ENCODE measurements at places on chromosomes 1 and 21. TPM values are rescaled to one million over a fixed set of nuclear protein-coding genes. Genes with fewer than 3 reads are reported as not detected.

DNA sequence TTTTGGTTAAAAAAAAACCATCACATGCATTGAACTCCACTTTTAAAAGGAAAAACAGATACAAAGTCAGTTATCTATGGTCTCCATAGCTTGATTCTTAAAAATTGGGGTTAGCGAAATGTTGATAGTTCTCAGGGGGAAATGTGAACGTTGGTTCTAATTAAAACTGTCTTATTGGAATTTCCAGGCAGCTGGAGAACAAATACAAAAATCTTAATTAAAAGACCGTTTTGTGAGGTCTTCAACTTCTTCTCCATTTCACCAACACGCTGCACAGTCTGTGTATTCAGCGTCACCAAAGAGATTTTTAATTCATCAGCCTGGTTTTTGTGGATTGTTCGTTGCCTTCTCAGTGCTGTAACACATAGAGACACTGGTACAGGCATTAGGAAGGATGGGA, 99.3 kb upstream of the COA6 start:
- no peak for DNase-seq

DNA sequence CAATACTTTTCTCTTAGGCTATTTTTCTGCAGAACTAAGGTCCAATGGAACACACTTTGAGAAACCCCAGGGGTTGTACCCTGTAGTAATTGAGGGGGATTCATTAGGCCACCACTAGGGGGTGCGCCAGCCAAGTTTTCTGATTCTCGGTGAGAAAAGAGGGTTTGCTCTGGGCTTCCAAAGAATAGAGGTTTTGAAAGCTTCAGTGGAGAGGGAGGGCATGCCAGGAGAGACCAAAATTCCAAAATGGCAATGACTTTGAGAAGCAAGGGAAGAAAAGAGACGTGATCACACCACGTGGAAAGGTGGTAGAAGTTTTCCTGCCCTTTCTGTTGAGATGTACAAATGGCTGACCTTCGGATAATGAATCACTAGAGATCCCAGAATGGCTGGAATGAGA, 323.3 kb downstream of the RPS6KC1 start:
- DNase-seq: peak; percentile 41

The CFHR5 gene
- polyA plus RNA-seq: not detected

GRCh38 chr21:42834726-42835191, 44.6 kb downstream of the WDR4 start:
- no peak for DNase-seq

- no peak for DNase-seq
Measured at GRCh38 chr1:200154069-200154767, 126.7 kb downstream of the NR5A2 start.

DNA sequence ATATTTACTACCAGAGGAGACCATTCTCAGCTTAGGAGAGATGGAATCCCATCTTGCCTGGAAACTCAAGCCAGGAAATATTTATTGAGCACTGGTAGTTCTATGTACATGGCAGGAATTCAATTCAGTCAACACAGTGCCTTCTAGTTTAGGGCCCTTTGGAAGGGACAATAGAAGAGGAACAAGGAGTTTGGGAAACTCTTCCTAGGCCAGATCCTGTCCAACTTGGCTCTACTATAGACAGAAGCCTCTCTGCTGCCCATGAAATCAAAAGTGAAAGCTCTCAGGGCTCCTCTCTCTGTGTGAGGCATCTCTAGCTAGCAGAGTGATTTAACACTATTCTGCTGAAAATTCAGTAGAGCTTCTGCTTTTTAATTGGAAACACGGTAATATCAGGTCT, 244.6 kb upstream of the MAP1LC3C start:
- no peak for DNase-seq

The KRTAP10-4 gene
- not detected for polyA plus RNA-seq

The LIN28A gene
- 0.18 TPM for polyA plus RNA-seq

GRCh38 chr1:16445052-16445451, 4.5 kb downstream of the NECAP2 start:
- no peak for DNase-seq

The MAN1C1 gene
- polyA plus RNA-seq: 12.4 TPM

The TCHH gene
- polyA plus RNA-seq: not detected

GRCh38 chr1:54857746-54858561, 29.0 kb downstream of the DHCR24 start:
- DNase-seq: peak; percentile 29

DNA sequence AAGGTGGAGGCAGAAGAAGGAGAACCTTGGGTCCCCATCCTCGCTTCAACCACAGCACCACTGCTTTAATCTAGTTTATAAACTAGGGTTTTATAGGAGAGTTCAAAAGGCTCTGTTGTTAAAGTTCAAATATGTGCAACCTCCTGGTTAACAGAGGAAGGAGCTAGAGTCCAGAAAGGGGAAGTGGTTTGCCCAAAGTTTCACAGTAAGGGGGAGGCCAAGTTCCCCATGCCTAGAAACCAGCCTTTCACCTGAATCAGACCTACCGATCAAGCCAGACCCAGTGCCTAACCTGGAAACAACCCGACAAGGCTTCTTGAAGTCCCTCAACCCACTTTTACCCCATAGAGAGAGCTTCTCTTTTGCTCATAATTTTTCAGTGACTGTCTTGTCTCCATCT, 106.5 kb downstream of the PLPP3 start:
- DNase-seq: no peak

The CLDN19 gene
- polyA plus RNA-seq: 109 TPM

- no peak for DNase-seq
Measured at GRCh38 chr1:170001266-170001665, 73.2 kb downstream of the KIFAP3 start.

- DNase-seq: no peak
Measured at GRCh38 chr1:205458777-205459566, 3.1 kb upstream of the BLACAT1 start.

- DNase-seq: no peak
Measured at GRCh38 chr1:172279939-172280636, 140.4 kb upstream of the C1orf105 start.

DNA sequence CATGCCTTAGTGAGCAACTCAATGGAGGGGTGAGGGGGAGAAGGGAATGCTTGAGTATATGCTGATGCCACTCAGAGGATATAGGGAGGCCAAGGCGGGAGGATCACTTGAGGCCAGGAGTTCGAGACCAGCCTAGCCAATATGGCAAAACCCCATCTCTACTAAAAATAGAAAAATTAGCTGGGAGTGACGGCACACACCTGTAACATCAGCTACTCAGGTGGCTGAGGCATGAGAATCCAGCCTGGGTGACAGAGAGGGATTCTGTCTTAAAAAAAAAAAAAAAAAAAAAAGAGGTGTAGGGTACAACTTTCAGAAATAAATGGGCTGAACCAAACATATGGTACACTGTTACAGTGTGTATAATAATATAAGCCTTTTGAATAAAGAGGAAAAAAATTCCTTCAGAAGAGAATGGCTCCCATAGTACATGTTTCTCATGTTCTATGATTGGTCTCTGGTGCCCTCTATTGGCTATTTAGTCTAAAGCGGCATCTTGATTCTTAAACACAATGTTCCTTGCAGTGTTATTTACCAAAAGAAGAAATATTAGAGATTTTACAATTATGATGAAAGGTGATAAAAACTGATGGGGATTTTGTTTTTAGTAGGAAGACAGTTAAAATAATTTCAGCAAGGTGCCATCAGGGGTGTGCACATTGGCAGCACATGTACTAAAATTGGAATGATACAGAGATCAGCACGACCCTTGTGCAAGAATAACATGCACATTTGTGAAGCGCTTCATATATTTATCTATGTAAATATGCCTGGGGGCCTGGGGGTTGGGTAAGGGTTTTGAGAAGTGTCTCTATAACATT, 109.8 kb downstream of the PATJ start:
- peak; percentile 66 for DNase-seq

The GPR37L1 gene
- polyA plus RNA-seq: 0.06 TPM

DNA sequence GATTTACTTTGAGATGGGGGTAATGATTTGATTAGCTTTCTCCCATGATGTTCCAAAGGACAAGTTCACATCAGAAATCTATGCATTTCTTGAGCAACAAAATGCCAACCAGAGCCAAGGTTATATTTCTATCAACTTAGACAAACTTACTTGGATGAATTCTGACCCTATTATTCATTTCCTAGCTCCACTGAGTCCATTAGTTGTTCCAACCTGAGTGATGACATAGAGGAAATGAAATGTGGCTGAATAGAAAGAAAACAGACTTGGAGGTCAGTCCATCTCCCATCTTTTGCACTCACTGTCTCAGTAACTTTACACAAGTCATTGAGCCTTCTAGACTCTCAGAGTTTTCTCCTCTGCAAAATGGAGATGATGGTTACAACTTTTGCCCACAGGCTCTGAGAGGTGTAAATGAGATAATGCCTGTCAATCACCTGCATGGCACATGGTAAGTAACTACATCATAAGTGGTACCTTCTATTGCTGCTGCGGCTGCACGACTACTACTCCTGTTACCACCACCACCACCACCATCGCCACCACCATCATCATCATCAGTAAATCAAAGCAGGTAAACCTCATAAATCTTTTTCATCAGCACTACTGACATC, 98.2 kb downstream of the PTPN14 start:
- DNase-seq: no peak

DNA sequence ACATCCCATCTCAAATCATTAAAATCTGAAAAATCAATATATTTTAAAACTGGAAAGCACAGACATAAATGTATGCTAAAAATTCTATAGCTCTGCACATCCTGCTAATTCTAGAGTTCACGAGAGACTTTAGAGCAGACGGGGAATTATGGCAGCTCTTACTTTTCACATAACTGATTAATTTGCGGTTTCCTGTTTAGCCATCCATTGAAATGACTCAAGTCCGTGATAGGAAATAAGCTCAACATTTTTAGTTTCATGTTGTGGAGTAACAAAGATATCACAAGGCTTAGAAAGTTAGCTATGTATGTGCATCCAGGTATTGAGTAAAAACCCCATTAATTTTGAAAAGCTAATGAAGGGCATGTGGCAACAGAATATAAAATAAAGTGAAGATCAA, 123.2 kb downstream of the SMYD2 start:
- DNase-seq: no peak

DNA sequence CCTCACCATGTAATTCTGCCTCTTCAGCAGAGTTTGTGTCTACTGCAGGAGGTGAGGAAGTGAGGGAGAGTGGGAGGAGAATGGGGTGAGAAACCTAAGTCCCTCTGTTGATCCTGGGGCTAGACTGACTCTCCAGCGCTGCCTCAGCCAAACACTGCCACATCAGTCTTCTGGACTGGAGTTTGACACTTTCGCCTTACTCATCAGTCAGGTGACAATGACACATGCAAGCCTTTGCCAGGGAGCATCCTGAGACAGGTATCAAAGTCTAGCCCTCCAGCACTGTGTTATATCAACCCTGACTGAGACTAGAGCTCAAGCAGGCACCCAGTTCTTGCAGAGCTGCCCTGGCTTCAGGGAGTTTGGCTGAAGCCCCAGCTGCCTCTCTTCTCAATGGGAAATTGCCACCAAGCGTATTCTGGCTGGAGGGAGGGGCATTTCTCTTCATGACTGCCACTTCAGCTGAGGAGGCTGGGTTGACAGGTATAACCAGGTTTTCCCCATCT, 33.3 kb upstream of the SUCO start:
- no peak for DNase-seq

The PGBD5 gene
- 7.8 TPM for polyA plus RNA-seq

DNA sequence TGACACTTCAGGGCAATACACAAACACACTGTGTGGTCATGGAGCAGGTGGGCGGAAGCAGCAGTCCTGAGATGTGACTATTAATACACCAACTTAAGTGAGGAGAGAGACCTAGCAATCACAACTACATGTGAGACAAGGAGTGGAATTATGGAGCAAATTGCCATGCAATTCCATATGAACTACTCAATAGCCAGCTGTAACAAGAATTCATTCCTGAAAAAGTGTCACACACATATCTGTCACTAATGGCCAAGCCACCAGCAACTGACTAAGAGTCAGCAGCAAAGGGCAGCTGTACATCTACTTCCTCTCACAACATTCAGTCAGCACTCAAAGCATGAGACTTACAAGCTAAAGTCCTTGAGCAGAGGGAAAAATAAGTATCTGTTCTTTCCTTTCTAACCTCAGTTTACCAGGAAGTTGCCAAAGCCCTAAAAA, 46.2 kb downstream of the GPR3 start:
- no peak for DNase-seq

DNA sequence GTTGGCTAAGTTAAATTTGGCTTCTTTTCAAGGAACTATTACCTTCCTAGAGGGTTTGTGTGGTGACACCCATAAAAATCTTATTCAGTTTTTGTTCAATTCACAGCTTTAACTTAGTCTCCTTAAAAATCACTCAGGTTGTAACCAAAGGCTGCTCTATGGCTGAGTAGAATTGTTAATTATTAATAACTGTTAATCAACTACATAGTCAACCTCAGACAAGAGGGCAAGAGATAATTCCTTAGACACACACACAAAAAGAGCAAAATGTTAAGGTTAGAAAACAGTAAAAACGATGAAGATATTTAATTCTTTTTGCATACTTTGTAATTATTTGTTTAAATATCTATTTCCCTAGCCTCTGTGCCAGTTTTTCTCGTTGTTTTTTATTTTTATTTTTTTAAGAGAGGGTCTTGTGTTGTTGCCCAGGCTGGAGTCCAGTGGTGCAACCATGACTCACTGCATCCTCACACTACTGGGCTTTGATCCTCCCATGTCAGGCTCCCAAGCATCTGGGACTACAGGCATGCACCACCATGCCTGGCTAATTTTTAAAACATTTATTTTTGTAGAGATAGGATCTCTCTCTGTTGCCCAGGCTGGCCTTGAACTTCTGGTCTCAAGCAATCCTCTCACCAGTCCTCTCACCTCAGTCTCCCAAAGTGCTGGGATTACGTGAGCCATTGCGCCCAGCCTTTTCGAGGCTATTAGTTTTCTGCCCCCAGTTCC, 215.2 kb downstream of the DISC1 start:
- no peak for DNase-seq

The ARHGEF10L gene
- polyA plus RNA-seq: 47.3 TPM

DNA sequence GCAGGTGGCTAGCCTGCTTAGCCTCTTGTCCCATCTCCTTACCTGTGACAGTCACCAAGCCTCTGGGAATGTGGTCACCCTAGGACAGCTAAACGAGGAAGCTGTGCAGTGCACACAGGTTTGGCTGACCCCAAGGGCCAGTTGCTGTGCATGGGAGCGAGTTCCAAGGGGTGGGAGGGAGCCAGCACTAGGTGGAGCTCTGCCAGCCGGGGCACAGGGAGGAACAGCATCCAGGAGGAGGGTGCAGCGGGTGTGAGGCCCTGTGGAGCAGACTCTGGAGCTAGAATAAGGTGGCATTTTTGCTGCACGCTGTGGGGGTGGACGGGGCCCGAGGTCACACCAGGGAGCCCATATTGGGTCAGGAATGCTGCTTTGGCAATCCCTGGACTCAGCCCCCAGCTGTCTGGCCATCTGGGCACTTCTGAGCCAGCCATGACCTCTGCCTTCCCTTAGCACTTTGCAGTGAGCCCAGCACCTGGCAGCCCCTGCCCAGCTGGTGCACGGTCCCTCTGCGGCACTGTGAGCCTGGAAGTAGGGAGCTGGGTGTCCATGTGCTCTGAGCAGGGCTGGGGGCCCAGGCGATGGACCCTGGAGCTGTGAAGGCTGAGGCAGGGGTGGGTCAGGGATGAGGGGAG, 8.7 kb downstream of the PDXK start:
- DNase-seq: no peak

The ATAD3A gene
- polyA plus RNA-seq: 29.0 TPM

The SIK1 gene
- 2.7 TPM for polyA plus RNA-seq

- no peak for DNase-seq
Measured at GRCh38 chr1:182146286-182146685, 84.8 kb upstream of the ZNF648 start.

The WDTC1 gene
- polyA plus RNA-seq: 38.1 TPM

The KCNE1 gene
- 0.76 TPM for polyA plus RNA-seq

The CFHR2 gene
- not detected for polyA plus RNA-seq

The TEDDM1 gene
- 0.13 TPM for polyA plus RNA-seq

- no peak for DNase-seq
Measured at GRCh38 chr1:160075836-160076235, 5.5 kb upstream of the KCNJ9 start.

GRCh38 chr1:11198851-11199594, 9.9 kb downstream of the ANGPTL7 start:
- DNase-seq: no peak

The MROH9 gene
- polyA plus RNA-seq: not detected
